ENCODE measurements at places on chromosomes 3 and 15. TPM values are rescaled to one million over a fixed set of nuclear protein-coding genes. Genes with fewer than 3 reads are reported as not detected.

The CRYGS gene
- 5.2 TPM for polyA plus RNA-seq

The C3orf85 gene
- polyA plus RNA-seq = 23.7 TPM

The STARD9 gene
- 10.3 TPM for polyA plus RNA-seq

The CNTN4 gene
- polyA plus RNA-seq = 36.4 TPM

The LEKR1 gene
- polyA plus RNA-seq = 2.2 TPM

The CASR gene
- 26.8 TPM for polyA plus RNA-seq

The WDR93 gene
- polyA plus RNA-seq = 2.3 TPM

The NUTM1 gene
- 0.12 TPM for polyA plus RNA-seq

The ATP2B2 gene
- polyA plus RNA-seq = 0.47 TPM

The TEX9 gene
- 33.9 TPM for polyA plus RNA-seq

The SAMMSON gene
- 0.17 TPM for polyA plus RNA-seq

The FBLN2 gene
- polyA plus RNA-seq = 23.2 TPM

The P2RY12 gene
- polyA plus RNA-seq = 0.56 TPM

The SMAD6 gene
- 39.7 TPM for polyA plus RNA-seq

The SLMAP gene
- polyA plus RNA-seq = 48.8 TPM

The IQCF5 gene
- polyA plus RNA-seq = not detected

DNA sequence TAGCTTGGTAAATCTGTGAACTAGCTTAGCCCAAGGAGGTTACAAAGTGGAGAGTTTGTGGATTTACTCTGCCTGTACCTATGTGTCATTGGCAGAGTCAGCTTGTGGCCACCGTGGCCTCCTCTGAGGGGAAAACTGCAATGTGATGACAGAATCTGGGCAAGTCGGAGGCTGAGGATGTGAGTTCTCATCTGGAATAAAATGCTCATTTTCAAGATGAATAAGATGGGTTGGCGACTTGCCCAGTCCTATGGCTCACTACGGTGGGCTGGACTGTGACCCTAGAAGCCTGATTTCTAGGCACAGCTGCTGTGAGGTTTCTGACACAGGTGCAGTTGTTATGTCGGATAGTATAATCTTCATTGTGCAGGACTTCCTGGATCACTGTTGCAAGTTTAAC lies 83.7 kb downstream of the ETV5 start:
- no peak for DNase-seq

- DNase-seq = no peak
These were observed 153.0 kb downstream of the ZNF621 start for GRCh38 chr3:40677749-40678148.

GRCh38 chr3:120052225-120052624 lies 42.0 kb downstream of the GSK3B start:
- DNase-seq = no peak

- no peak for DNase-seq
These were observed 38.7 kb downstream of the SEMA3G start for GRCh38 chr3:52406231-52406661.

GRCh38 chr3:33467786-33468185 lies 27.6 kb upstream of the UBP1 start:
- DNase-seq = no peak

DNA sequence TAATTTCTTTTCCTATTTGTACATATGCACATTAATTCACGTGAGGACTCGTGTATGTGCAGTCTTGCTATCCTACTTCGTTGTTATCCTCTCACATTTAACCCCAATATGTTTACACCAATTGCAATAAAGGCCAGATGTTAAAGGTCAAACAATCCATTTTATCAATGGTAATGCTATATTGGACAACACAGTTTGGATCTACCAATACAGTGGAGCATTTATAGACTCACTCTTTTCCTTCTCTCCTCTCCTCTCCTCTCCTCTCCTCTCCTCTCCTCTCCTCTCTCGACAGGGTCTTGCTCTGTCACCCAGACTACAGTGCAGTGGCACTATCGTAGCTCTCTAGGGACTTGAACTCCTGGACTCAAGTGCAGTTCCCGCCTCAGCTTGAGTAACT lies 324.0 kb downstream of the PTPRG start:
- DNase-seq = no peak

GRCh38 chr3:87004883-87005282 lies 13.9 kb upstream of the VGLL3 start:
- no peak for DNase-seq

GRCh38 chr15:55279746-55280351 lies 9.8 kb downstream of the RAB27A start:
- DNase-seq = no peak

DNA sequence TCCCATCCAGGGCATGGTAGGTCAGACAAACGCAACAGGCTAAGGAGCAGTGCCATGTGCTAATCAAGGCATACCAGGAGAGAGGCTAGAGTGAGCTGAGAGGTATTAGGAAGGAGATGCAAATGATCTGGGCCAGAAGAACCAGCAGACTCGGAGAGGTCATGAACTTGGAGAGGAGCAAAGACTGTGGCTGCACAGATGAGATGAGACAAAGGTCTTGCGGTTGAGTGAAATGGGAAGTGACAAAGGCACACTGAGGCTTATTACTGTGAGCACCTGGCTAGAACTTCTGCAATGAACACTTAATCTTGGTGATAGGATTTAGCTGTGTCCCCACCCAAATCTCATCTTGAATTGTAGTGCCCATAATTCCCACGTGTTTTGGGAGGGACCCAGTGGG lies 380.2 kb downstream of the ULK4 start:
- no peak for DNase-seq

DNA sequence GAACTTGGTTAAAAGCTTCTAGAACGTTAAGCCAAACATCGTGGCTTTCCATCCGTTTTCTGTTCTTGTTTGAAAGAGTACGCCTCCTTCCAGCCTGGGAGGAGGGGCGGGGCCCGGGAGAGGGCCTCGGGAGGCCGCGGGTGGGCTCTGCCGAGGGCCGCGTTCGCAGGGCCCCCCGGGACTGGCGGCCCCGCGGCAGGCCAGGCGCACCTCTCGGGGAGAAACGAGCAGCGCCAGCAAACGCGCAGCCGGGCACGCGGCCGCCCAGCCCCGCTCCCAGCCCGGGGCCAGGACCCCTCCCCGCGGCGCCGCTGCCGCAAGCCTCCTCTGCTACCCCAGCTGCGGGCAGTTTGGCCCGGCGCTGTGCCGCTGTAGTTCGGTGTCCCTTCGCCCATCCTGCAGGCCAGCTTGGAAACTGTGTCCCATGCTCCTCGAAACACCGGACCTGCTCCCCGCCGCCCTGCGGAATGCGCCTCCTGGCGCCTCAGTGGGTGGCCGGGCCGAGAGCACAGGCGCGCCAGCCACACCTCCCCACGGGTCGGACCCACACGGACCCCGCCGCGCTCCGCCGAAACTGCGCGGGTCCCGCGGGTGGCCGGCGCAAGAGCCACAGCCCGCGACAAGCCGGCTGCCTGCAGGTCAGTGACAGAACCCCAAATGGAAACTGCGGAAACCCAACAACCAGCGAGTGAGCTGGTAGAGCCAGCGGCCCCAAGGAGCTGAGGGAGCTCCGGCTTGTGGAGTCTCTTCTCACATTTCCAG lies 2.3 kb downstream of the OCA2 start:
- DNase-seq = no peak

DNA sequence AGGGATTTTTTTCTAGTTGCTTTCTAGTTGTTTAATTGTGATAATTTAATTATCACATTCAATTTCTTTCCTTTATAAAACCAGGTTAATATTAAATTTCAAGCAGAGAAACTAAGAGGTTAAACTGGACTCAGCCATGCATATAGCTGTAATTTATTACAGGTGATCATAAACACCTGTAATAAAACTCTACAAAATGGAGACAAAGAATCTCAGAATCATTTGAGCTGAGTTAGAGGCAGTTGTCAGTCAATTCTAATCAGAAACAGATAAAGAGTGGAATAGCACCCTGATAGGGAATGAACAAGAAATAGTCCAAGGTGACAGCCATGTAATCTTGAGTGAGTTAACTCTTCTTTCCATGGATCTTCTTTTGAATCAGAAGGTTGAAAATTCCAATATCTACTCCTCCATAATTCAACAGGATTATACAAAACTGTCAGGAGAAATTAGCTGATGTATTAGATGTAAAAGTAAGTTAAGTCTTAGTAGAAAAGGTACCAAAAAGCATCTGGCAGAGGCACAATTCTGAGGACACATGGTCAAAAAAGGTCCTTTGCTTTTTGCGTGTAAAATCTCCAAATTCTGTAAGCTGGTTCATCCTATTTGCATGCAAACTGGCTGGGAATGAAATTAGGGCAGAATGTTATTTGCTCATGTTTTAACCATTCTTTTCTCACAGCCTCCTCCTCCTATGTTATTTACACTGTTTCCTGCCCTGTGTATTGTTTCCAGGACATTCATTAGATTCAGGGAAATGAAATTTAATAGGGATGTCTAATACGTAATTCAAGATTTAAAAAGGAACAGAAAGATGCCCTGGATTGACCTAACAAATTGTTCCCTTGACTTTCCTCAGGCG lies 39.4 kb upstream of the B3GNT5 start:
- DNase-seq = no peak

GRCh38 chr3:171832989-171833388 lies 10.2 kb upstream of the TMEM212 start:
- DNase-seq = no peak

GRCh38 chr3:50167841-50168209 lies 12.7 kb downstream of the SEMA3F start:
- DNase-seq = no peak

GRCh38 chr3:74353039-74353438 lies 261.4 kb downstream of the CNTN3 start:
- DNase-seq = no peak

- no peak for DNase-seq
These were observed 33.5 kb upstream of the RBP1 start for GRCh38 chr3:139572847-139573672.

GRCh38 chr3:100358413-100358812 lies 23.9 kb downstream of the NIT2 start:
- no peak for DNase-seq

GRCh38 chr15:66931768-66932633 lies 133.4 kb upstream of the SMAD3 start:
- DNase-seq = no peak

GRCh38 chr3:155995525-155996370 lies 124.6 kb upstream of the KCNAB1 start:
- DNase-seq = no peak

GRCh38 chr15:51706926-51707608 lies 25.8 kb downstream of the SCG3 start:
- no peak for DNase-seq

- no peak for DNase-seq
These were observed 5.1 kb downstream of the ZDHHC23 start for GRCh38 chr3:113952921-113953320.

DNA sequence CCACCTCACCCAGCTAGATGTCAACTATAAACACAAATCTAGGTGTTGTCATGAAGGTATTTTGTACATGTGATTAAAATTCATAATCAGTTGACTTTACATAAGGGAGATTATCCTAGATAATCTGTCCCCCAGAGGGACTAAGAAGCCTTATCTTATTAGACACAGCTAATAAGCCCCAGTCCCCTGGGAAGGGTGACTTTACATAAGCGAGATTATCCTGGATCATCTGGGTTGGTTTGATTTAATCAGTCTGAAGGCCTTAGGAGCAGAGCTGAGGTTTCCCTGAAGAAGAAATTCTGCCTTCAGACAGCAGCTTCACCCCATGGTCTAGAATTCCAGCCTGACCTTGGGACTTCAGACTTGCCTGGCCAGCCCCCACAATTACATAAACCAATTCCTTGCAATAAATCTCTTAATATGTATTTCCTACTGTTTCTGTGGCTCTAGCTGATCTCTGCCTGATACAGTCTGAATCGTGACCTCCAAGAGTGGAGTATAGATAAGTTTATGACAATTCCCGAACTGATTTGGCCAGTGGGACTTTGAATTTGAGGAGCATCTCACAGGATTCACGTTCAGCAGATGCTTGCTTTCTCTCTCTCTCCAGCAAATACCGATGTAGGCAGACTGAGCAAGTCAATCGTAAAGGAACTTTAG lies 66.5 kb downstream of the MRPL46 start:
- DNase-seq = no peak

GRCh38 chr3:64329037-64329436 lies 103.8 kb upstream of the PRICKLE2 start:
- DNase-seq = no peak

DNA sequence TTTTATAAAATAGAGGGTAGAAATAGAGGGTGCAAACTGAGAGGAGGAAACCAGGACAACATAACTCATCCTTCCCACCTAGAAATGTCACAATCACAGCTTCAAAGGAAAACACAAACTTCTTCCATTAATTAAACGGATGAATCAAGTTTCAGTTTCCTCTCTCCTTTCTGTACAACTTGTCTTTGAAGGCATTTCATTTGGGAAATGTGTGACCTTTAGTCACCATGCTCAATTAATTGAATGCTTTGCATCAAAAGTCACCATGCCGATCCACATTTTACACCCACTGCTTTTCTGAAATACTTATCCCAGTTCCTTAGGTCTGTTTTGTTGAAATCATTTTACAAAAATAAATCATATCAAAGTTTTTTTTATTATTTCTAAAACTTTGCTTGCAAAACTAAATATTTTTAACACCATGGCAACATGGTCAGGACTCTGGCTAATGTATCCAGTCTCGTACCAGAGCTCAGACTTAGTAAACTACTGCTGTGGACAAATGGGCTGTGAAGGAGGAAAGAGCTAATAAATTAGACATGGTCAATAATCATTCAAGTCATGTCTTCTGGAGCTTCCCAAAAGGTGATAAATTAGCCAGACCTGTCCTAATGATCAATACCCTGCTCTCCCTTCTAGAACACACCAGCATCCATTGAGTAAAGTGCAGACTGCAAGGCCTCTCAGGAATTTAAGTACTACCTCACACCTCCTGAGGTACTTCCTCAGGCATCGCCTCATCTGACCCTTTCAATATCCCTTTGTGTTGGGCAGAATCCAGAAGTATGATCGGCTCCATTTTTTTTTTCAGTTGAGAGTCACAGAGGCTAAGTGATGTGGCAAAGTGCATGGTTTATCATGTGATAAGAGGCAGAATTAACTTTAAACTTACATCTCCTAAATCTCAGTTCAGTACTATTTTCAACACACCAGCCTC lies 161.3 kb downstream of the GREM1 start:
- peak; percentile 38 for DNase-seq

GRCh38 chr15:68820295-68821189 lies at the start of gene ANP32A:
Gene ANP32A (minus strand): TSS chr15:68820895. CDS start chr15:68820751, 144 bp downstream.
- peak; percentile 95 for DNase-seq

- no peak for DNase-seq
These were observed 336.1 kb downstream of the ARRDC4 start for GRCh38 chr15:98296653-98297052.

- peak; percentile 61 for DNase-seq
These were observed 9.9 kb upstream of the RPL29 start for GRCh38 chr3:52005571-52005986.

GRCh38 chr3:73624017-73624820 lies 522 bp downstream of the PDZRN3 start:
- peak; percentile 63 for DNase-seq

DNA sequence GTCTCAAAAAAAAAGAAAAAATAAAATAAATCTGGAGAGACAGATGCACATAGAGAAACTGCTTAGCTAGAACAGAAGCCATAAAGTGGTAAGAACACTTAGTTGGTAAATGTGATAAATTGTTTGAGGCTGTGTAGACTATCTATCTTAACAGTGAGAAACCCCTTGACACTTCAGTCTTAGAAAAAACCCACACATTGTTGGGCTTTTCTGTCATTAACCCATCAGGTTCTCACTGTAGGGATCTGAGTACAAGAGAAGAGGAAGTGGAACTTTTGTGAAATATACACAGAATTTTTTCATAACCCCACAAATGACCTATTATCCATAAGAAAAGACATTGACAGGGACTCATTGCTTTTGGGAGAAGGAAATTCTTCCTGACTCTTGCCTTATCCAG lies 24.4 kb downstream of the TP63 start:
- no peak for DNase-seq

Data from renal cortex interstitium (tissue), 15 donors.